ENCODE measurements at places on chromosomes 7 and 10.

- DNase-seq, result no peak
Measured at GRCh38 chr10:1370298-1370697, 314.1 kb downstream of the WDR37 start.

GRCh38 chr7:129830949-129831348 lies 121.8 kb downstream of the UBE2H start:
- no peak for DNase-seq

DNA sequence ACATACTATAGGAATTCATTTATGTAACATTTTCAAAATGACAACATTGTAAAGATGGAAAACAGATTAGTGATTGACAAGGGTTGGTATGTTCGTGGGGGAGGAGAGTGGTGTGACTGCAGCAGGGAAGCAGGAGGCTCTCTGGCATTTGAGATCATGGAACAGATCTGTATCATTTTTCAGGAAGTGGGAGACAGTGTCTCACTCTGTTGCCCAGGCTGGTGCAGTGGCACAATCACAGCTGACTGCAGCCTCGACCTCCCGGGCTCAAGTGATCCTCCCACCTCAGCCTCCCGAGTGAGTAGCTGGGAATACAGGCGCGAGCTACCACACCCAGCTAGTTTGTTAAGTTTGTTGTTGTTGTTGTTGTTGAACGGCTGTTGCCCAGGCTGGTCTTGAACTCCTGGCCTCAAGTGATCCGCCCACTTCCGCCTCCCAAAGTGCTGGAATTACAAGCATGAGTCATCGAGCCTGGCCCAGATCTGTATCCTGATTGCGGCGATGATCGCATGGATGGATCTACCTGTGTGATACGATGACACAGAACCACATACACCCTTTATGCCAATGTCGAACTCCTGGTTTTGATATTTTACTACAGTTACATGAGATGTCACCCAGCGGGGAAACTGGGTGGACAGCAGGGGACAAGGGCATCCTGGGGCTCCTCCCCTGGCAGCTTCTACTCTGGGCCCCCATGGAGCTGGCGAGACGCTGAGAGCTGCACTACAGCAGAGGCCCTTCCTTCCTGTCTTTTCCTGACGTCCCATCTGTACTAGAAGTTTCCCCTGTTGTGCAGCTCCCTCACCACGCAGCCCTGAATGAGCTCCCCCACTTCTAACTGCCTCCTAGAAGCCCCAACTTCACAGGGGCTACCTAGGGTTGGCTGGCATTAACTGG lies 12.3 kb upstream of the CYTH3 start:
- no peak for DNase-seq

DNA sequence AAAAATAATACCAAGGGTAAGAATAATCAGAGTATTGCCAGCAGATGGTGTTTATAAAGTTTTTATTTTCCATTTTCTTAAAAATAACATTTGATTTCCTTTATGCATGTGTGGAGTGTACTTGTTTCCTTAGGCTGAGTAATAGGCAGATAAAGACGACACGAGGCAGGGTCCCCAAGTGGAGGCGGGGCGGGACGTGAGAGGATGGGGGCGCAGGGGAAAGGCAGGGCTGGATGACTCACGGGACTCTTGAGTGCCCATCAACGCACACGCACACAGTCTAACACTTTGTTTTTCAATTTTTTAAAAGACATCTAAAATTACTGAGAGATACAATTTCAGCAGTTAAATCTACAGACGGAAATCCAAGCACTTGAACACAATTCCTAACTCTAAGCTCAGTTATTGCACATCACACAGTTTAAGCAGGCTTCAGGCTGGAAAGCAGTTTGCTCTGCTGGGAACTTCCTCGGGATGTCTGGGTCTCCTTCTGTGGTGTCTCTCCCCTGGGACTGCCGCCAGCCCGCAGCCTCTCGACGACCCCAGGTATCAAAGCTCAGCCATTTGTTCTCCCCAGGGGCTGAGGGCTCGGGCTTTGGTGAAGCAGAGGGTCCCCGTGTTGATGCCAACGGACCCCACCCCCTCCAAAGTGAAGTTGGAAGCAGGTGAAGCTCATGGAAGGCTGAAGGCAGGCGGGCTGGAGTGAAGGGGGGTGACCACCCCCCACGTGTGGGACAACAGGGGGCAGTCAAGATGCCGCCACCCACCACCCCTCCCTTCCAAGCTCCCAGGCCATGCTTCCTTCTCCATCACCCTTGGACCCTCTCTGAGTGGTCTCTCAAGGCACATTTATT lies 29.1 kb downstream of the SPOCK2 start:
- DNase-seq, result peak; percentile 42

DNA sequence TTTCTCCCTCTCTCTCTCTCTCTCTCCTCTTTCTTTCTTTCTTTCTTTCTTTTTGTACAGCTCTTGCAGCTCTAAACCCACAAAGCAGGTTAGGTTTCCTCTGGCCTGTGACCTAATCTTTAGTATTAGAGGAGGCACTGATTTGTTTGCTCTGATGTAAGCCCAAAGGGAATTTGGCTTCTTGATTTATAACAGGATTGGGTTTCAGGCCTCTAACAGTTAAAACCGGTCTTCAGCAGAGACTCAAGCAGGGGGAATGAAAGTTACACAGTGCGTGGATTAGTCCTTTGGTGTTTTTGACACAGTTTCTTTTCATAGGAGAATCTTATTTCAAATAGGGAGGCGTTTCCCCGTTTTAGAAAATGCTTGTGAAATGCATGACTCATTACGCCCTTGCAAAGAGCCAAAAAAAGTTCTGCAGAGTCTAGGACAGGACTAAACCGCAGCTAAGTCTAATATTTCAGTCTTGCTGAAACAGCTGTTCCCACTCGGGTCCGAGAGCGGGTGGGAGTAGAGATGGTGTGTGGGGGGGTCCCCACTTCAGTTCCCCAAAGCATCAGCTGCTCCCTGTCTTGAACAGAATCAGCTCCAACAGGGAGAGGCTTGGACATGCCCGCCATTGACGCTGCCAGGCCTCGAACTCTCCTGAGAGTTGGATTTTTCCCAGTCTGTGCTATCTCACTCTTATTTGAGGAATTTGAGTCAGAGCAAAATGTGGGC lies 296.5 kb upstream of the PITRM1 start:
- no peak for DNase-seq

GRCh38 chr10:88428442-88428841 lies 154.7 kb downstream of the RNLS start:
- no peak for DNase-seq

GRCh38 chr10:1607466-1607865 lies 129.9 kb downstream of the ADARB2 start:
- no peak for DNase-seq

GRCh38 chr7:37092548-37092947 lies 356.1 kb downstream of the ELMO1 start:
- DNase-seq, result no peak

- no peak for DNase-seq
Measured at GRCh38 chr10:102791754-102792395, 45.3 kb downstream of the CYP17A1 start.

DNA sequence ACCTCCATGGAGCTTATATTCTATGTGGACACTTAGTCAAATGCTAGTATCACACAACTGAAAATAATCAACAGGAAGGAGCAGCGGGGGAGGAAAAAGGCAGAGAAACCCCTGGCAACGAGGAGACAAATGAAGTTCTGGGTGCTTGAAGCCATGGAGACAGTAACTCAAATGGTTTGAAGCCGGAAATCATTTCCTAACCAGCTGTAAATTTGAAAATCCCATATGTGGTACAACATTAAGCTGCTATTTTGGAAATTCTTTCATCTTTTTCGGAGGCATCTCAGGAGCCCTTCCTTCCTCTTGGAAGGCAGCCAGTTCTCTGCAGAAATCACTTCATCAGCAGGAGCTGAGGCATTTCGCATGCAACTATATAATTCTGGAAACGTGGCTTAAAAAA lies 91.4 kb downstream of the PPP1R3C start:
- no peak for DNase-seq

GRCh38 chr7:147904219-147904576 lies 686.4 kb upstream of the C7orf33 start:
- DNase-seq, result no peak

- DNase-seq, result no peak
Measured at GRCh38 chr7:134533288-134533771, 6.0 kb downstream of the AKR1B10 start.

GRCh38 chr7:15681631-15682030 lies 4.9 kb downstream of the MEOX2 start:
- no peak for DNase-seq

DNA sequence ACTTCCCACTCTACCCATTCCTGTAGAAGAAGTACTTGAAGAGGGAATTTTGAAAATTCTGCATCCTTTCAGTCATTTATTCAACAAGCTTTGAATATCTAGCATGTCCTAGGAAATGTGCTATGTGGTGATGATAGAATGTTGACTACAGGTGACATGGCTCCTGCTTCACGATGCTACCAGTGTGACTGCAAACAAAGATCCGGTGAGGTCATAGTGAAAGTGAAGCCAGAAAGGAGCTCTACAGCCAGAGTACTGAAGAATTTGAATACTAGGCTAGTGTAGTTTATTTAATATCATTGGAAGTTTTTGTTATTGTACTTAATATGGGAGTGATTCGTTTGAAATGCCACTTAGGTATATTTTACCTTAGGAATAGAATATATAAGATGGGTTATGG lies 348.1 kb downstream of the TFEC start:
- no peak for DNase-seq

DNA sequence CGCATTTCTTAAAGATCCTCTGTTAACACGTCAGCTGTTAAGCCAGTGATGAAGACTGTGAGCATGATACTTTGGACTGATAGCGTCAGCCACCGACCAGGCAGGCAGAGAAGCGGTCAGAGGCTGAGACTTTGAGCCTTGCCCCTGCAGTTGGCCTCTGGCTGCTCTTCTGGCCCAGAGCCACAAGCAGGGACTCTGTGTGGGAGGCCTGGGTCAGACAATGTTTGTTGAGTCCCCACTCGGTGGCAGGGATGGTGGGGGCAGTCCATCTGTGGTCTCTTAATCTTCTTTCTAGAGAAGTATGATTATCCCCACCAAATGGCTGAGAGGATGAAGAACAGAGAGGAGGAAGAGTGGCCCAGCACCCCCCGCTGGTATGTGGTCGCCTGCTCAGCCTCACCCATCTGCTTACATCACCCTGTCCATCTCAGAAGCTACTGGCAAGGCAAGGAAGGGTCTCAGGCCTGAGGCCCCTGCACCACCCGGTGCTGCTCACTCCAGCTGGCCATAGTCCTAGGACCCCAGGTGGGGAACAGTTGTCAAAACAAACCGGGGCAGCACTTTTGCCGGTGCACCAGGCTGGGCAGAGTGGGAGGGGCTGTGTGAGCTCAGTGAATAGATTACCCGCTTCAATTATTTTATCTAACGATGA lies 202.9 kb downstream of the GRID1 start:
- no peak for DNase-seq

- no peak for DNase-seq
Measured at GRCh38 chr10:85045046-85045445, 716.7 kb downstream of the CCSER2 start.

- no peak for DNase-seq
Measured at GRCh38 chr7:64879800-64880199, 23.3 kb upstream of the ZNF273 start.

GRCh38 chr10:122981066-122981464 lies 864 bp downstream of the PSTK start:
- no peak for DNase-seq

DNA sequence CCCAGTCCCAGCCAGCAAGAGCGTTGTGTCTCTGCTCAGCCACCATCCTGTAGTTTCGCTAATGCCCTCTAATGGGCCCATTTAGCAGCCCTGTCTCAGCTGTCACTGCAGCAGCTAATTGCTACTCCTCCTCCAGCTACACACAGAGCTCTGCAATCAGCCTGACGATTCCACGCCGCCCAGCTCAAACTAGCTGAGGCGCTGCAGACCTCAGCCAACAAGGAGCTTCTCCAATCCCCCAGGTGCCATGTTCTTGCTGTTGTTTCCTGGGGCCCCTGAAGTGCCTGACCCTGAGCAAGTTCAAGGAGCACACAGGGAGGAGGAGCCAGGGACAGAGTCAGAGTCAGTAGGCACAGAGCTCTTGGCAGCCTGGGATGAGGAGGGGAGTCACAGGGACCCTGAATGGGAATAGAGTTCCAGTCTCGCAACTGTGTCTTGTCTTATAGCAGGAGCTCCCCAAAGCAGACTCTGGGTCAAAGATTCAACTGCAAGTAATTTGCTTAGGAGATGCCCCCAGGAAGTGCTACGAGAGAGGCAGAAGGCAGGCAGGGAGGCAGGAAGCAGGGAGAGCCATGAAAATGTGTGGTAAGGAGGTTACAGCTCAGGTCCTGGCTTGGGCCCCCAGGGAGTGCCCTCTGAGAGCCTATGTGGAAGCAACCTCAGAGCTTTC lies 135.8 kb upstream of the UNC5B start:
- no peak for DNase-seq

- no peak for DNase-seq
Measured at GRCh38 chr7:96827701-96828100, 118.1 kb upstream of the SEM1 start.

- DNase-seq, result no peak
Measured at GRCh38 chr10:14815681-14816080, 22.2 kb downstream of the CDNF start.

DNA sequence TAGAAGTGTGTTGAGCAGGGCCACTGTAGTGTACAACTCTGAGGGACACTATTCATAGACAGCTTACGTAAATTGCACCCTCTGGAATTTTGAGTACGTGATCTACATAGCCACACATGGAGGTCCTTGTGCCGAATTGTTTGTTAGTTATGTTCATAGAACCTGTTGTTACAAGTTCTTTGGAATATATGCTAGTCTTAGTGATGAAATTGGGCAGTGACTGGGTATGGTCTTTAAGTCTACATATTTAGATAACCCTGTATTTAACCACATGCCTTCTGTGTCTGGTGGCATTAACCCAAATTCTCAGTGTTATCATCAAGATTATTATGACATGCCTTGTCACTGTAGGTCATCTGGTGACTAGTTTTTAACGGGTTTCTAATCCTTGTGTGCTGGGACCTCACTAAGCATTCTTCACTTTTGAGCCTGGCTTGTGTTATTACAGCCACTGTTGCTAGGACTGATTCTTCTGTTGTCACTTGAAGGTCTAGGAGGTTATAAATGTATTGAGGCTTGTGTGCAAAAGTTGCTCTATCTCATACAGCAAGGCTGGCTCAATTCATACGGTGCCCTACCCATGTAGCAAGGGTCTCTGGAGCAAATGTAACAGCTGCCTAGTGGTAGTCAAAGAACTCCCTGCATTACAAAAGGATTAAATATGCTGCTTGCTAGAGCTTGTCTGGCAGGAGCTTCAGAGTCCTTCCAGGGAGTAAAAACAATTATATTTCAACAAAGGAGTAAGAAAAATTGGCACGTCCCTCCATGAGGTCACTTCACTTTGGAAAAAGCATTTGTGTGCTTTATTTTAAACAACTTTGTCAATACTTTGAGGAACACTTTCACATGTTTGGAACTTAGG lies 65.4 kb downstream of the CDK14 start:
- DNase-seq, result no peak

- no peak for DNase-seq
Measured at GRCh38 chr10:44939691-44940401, 19.8 kb upstream of the RASSF4 start.

DNA sequence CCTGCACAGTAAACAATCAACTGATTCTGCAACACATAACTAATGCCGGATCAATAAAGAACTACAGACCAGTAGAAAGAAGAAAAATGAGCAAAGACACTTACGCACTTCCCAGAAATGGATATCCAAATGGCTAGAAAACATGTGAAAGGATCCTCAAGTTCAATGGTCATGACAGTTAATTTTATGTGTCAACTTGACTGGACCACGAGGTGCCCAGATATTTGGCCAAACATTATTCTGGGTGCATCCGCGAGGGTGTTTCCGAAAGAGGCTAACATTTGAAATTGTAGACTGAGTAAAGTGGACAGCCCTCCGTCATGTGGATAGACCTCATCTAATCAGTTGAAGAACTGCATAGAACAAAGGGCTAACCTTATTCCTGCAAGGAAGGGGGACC lies 102.0 kb downstream of the SFMBT2 start:
- no peak for DNase-seq

GRCh38 chr7:147771344-147771743 lies 819.2 kb upstream of the C7orf33 start:
- DNase-seq, result no peak

Measured in stimulated activated CD8-positive, alpha-beta memory T cell treated with anti-CD3 and anti-CD28 coated beads, Interleukin-4, amount 100 ng/mL, for 24 hours (primary cell).